ENCODE measurements at places on chromosomes 6 and 20.

DNA sequence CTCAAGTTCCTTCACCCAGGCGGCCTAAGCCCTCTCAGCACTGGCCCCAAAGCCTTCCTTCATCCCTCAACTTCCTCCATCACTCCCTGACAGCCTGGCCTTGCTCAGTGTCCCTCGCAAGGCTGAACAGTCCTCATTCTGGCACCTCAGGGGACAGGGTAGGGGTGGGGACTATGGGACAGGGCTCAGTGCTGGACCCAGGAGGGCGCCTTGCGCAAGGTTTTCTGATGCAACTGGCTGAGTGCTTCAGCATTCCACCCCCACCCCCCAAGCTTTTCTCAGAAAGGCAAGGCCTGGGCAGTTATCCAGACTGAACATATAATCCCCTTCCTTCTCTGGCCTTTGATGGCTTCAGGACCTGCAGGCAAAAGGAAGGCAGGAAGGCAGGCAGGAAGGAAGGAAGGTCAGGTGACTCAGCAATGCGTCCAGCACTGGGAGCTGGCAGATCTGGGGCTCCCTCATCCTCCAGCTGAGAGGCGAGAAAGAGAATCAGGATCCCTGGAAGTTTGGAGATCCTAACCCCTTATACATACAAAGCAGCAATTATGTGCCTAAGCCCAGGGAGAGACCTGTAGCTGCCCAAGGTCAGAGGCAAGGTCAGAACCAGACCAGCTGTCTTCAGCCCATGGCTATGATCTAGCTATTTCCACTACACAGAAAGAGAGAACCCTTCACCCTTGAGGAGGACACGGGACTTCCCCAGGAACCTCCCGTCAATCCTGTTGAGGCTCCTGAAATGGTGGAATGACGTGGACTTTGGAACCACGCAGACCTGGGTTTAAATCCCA lies 8.6 kb upstream of the TRIB3 start:
- peak; percentile 71 for DNase-seq

- DNase-seq: no peak
Measured at GRCh38 chr6:40714143-40714542, 127.0 kb upstream of the LRFN2 start.

DNA sequence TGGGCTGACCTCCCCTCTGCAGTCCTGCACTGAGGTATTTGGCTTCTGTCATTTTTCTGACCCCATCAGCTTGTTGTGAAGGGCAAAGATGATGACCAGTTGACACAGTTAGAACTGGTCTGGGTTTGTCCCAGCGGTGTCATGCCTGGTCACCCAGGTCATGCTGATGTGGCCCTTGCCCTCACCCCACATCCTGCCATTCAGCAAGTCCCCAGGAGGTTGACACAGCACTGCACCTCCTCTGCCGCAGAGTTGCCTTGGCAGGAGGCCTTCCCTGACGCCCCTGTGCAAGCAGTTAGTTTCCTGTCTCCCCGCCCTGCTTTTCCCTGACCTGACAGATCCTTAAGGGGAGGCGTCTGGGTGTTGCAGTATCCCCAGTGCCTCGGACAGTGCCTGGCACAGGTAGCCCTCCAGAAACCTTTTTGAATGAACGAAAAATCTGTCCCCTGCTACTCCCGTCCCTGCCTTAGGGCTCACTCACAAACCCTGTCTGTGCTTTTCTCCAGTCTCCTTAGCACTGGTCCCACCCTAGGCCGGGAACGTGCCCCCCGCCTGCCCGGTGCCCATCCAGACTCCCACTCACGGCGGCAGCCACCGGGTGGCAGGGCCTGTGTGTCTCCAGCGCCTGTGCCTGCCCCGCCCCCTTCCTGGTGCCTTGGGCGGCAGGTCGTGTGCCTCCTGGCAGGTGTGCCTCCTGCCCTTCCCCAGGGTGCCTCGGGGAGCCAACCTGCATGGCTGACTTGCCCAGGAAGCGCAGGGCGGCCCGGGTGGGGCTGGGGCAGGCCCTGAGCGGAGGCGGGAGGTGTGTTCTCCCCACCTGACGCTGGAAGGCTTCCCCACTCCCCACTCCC lies 146.3 kb upstream of the RNF24 start:
- DNase-seq: no peak

DNA sequence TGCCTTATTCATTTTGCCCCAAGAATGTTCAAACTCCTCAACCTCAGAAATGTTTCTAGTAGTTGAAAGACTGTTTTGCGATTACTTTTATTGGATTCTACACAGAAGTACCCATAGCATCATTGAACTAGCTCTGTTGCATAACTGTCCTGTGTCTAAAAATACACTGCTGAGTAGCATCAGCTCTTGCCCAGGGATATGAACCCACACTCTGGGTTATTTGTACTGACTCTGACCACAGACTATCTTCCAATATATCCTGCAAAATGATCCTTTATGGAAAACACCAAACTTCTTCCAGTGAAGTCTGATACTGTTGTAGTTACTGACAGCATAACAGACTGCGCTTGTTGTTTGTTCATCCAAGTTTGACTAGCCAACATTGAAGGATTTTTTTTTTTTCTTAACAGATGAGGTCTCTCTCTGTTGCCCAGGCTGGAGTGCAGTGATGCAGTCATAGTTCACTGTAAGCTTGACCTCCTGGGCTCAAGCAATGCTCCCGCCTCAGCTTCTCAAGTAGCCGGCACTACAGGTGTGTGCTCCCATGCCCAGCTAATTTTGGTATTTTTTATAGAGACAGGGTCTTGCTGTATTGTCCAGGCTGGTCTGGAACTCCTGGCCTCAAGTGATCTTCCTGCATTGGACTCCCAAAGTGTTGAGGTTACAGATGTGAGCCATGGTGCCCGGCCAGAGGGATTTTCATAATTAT lies 49.9 kb downstream of the TULP4 start:
- no peak for DNase-seq

DNA sequence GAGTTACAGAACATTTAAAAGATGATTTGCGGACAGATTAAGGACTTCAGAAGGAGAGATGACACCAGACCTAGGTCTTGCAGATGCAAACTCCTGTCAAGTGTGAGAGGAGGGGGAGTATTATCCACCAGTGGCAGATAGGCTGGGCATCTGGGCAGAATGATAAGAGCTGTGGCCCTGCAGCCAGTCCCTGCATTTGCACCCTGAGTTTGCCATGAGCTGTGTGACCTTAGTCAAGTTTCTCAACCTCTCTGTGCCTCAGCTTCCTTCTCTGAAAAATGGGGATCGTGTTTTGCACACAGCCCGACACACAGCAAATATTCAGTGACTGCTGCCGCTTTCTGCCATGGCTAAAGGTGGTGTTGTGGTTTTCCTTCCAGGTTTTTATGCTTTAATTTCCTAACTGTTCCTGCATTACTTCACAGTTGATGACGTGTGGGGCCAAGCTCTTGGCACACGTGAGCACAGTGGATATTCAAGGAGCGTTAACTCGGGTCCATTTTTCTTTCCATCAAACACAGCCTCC lies 516.2 kb downstream of the CDH26 start:
- DNase-seq: no peak

GRCh38 chr6:75204959-75205775 lies 686 bp downstream of the COL12A1 start:
- peak; percentile 28 for DNase-seq

DNA sequence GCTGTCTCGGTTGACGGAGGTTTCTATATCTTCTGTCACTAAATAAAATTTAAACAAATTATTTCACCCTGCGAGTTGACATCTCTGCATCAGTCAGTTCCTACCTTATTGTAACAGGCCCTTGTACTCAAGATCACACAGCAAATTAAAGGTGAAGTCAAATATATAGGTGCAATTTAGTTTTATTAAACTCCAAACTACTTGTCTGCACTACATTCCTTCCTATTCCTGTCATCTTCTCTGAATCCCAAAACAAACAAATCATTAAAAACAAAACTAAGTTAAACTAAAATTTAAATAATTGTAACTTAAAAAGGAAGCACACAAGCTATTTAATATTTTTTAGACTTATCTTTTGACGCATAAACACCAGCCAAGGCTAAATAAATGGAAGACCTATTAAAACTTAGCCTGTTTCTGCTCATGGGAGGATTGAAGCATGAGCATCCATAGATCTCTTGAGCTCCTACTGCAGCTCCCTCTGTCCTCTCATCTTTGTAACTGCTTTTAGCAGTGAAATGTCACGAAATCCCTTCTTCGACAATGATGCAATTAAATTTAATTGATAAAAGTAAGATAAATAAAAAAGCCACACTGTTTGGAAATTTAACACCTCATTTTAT lies 1152.3 kb upstream of the GJE1 start:
- no peak for DNase-seq

DNA sequence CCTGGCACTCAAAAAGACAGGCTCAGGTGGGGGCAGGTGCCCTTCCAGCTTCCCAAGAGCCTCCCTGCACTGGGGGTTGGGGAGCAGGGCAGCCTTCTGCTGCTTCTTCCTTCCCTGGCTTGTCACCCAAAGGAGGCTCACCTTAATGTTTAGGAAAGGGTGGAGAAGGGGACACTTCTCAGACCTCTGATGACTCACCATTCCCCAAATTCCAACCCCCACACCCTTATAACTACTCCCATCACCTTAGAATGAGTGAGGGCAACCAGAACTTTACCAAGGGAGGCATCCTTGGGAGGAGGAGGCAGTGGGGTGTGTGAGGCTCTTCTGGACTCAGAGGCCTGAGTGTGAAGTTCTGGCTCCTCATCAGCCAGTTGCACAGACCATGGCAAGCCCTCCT lies 15.2 kb upstream of the FOXP4 start:
- DNase-seq: no peak

- no peak for DNase-seq
Measured at GRCh38 chr20:62752671-62753501, 43.4 kb upstream of the MRGBP start.

- DNase-seq: no peak
Measured at GRCh38 chr6:29753309-29753644, 30.0 kb downstream of the HLA-F start.

DNA sequence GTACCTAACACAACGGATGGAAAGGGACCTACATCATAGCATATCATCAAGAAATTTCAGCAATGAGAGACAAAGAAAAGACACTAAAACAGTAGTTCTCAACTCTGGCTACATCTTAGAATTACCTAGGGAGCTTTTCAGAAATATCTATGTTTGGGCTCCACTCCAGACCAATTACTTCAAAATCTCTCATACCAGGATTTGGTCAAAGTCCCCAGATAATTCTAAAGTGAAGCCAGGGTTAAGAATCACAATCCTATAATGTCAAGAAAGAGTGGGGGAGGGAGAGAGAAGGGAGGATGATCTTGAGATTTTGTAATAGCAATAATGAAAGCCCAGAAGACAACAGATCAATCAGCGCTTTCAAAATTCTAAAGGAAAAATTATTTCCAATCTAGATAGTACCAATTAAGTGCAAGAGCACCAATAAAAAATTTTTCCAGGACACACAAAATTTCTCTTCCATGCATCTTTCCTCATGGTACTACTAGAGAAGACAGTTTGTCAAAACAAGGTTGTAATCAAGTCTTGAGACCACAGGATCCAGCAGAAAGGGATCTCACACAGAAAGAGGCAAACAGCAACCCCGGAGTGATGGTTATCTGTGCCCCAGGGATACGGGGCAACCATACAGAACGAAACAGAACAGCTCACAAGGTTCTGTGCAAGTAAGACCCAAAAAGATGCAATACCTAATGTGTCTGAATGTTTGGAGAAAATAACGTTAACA lies 152.9 kb upstream of the DST start:
- DNase-seq: no peak

DNA sequence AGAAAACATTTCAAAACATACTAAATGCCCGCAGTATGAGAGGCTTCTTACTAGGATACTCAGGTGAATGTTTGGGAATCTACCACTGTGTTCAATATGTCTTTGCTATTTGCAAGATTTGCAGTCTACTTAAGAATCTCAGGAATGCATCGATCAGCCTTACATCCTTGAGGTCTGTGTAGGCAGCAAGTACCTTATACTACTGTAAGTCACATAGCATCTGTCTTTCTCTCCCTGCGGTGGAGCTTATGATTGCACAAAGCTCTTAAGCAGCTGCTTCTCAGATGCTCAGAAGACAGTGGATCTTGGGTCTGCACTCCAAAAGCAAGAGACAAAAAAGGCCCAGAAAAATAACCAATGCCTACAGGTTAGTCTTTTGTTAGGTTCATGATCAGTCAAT lies 21.4 kb downstream of the PCSK2 start:
- no peak for DNase-seq

DNA sequence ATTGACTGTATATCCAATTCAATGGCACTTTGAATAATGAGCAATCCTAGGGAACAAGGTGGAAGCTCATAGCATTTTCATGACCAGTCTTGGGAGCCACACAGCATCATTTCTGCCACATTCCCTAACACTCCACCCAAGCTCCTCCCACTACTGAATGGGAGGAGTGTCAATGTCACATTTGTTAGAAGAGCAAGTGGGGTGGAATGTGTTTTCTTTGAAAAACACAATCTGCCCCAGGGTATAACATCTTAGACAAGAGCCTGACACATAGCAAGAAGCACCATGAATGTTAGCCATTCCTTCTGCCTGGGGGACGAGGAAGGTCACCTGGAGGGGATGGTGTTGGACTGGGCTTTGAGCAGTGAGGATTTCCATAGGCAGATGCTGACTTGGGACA lies 258.3 kb upstream of the PMEPA1 start:
- DNase-seq: no peak

DNA sequence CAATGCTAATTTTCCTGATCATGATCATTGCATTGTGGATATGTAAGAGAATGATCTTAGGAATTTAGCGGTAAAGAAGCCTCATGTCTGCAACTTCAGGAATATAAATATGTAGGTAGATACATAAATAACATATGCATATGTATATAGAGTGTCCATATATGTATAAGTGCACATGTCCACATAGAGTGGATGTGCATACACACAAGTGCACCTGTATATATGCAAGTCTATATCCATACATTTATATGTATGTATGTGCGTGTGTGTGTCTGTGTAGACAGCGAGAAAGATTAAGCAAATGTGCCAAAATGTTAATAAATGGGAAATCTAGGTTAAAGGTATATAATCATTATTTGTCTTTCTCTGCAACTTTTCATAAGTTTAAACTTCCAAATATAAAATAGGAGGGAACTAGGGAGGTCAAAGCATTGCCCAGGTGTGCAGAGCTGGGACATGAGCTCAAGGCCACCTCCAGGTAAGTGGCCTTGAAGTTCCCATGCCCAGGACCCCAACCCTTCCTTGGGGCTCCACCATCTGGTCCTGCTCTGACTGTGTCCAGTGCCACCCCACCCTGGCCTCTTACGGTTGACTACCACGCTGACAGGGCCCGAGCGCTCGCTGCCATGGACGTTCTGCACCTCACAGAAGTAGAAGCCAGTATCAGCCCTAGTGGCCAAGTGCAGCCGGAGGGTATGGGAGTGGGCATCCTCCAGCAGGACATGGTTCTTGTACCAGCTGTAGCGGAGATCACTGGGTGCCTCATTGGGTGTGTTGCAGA lies 9.6 kb downstream of the SIGLEC1 start:
- DNase-seq: no peak

DNA sequence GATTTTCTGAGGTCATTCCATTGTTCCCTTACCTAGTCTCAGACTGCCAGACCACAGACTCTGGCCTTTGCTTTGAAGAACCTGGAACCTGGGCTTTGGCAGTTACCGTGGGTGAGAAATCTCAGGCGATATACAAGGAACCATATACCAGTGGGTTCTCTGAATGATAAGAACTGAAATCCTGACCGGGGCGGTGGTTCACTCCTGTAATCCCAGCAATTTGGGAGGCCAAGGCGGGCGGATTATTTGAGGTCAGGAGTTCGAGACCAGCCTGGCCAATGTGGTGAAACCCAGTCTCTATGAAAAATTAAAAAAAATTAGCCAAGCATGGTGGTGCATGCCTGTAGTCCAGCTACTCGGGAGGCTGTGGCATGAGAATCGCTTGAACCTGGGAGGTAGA lies 14.3 kb upstream of the SGK2 start:
- DNase-seq: no peak

Data from hematopoietic multipotent progenitor cell treated with erythropoietin and hydrocortisone succinate and interleukin-3 and kit ligand, for 6 days (in vitro differentiated cells).